ENCODE measurements at places on chromosomes 6 and 20.
A peak's percentile ranks its signal among the peaks of the same experiment; 100 is the strongest.

DNA sequence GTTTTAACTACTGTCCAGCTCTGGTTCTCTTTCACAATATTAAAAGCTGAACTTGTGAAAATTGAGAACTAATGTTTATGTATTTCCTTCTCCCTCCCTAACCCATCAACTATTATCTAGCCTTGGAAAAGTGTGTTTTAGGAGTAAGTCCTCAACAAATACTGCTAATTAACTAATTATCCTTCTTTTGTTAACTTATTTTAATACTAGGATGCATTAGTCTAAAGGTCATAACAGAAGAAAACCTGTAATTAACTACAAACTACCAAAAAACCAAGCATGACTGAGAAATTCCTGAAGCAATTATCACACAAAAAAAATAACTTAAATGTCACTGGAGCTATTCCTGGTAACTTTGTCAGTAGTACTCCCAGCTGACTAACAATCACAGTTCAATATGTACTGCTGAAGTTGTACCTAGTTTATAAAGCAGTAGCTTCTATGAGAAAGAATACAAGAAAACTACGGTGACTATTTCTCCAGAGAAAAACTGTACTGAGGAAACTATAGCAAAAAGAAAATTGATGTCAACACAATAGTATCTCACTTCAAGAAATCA lies 301.9 kb downstream of the LAMA2 start:
- H3K27ac ChIP-seq: no peak overlapping the region
- H3K36me3 ChIP-seq: no peaks in the 10 kb centered on the region
- no peak for DNase-seq
- H3K4me1 ChIP-seq: no peaks in the 10 kb centered on the region
- H3K4me3 ChIP-seq: no peak overlapping the region

- no peak overlapping the region for H3K27ac ChIP-seq
- no peak for DNase-seq
- H3K4me3 ChIP-seq: no peak overlapping the region
- H3K36me3 ChIP-seq: peaks cover 6% of the 10 kb centered on the region
- peaks cover 6% of the 10 kb centered on the region for H3K4me1 ChIP-seq
- H3K27me3 ChIP-seq: no peaks in the 10 kb centered on the region
Measured at GRCh38 chr6:52373151-52373690, 11.3 kb downstream of the PAQR8 start.

GRCh38 chr6:27280064-27280539 lies 32.0 kb downstream of the POM121L2 start:
- H3K4me3 ChIP-seq: no peak overlapping the region
- H3K4me1 ChIP-seq: peaks cover 12% of the 10 kb centered on the region
- no peaks in the 10 kb centered on the region for H3K36me3 ChIP-seq
- peak; percentile 67 for DNase-seq
- H3K27me3 ChIP-seq: peaks cover 50% of the 10 kb centered on the region

DNA sequence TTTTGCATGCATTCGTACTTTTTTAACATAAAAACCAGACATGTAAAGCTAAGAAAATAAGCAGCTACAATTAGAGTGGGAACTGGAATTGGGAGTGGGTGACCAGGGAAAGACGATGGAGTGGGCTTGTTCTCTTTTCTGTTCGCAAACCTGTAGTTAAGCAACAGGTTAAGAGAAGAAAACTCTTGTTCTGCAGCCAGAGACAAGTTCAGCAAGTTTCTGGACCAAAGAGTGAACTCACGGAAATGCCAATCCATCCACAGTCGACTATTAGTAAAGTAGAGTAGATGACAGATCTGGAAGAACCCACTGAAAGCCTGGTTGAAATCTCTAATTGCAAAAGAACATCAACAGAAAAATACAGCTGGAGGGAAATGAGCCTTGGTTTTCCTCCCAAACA lies 197.8 kb downstream of the TFAP2A start:
- no peak overlapping the region for H3K4me3 ChIP-seq
- no peaks in the 10 kb centered on the region for H3K36me3 ChIP-seq
- DNase-seq: no peak
- peaks cover 2% of the 10 kb centered on the region for H3K27me3 ChIP-seq
- no peaks in the 10 kb centered on the region for H3K4me1 ChIP-seq
- H3K27ac ChIP-seq: no peak overlapping the region

DNA sequence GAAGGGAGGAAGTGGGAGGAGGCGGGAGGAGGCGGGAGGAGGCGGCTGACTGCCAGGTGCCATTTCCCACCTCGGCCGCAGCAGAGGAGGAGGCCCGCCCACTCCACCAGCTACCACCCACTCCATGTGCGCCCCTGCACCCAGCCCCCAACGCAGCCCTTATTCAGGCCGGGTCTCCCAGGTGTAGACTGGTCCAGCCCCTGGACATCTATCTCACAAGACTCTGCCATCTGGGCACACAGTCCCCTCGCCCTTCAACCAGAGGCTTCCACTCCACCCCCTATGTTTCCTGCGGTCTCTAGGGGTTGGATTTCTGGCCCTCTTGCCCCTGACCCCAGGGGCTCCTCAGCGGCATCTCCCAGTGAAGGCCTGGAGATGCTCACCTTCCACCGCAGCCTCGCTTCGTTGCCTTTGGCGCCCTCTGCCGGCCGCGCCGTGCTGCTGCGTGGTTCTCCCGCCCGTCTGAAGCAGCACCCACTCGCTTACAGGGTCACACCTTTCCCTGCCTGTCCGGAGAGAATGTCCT lies 32.6 kb upstream of the FAM83D start:
- H3K27ac ChIP-seq: no peak overlapping the region
- H3K4me3 ChIP-seq: no peak overlapping the region
- DNase-seq: peak; percentile 73
- peaks cover 9% of the 10 kb centered on the region for H3K4me1 ChIP-seq

GRCh38 chr20:24598346-24598745 lies 128.9 kb downstream of the SYNDIG1 start:
- H3K27me3 ChIP-seq: no peaks in the 10 kb centered on the region
- no peak overlapping the region for H3K4me3 ChIP-seq
- no peak overlapping the region for H3K27ac ChIP-seq
- no peaks in the 10 kb centered on the region for H3K4me1 ChIP-seq

DNA sequence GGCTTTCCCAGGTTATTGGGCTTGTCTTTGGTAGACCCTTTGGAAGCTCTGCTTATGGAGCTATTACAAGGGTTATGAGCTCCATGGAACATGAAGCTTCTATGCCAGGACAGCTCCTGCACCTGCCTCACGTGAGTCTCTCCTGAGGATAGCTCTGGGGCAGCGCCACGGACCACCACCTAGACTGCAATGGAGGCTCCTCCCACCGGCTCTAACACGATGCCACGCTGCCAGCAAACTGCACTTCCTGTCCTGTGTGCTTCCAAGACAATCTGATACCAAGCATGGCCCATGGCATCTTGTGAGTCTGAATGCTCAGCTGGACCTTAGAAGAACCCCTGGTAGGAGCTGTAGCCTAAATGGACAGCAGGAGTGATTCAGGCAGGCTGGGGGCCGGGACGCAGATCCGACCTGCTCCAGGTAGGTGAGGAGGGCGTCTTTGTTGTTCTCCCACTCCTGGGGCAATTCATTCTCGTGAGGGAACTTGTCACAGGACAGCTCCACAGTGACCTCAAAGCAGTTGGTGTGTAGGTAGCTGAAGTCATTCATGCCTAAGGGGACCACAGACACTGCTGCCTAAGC lies 5.5 kb downstream of the CPXM1 start:
- no peak overlapping the region for H3K4me3 ChIP-seq
- no peak overlapping the region for H3K27ac ChIP-seq
- H3K36me3 ChIP-seq: peaks cover 58% of the 10 kb centered on the region
- no peaks in the 10 kb centered on the region for H3K27me3 ChIP-seq

GRCh38 chr20:53937339-53937741 lies 133.1 kb downstream of the BCAS1 start:
- no peak overlapping the region for H3K27ac ChIP-seq
- H3K36me3 ChIP-seq: no peaks in the 10 kb centered on the region
- no peak for DNase-seq

- DNase-seq: peak; percentile 38
- no peak overlapping the region for H3K4me3 ChIP-seq
- H3K27ac ChIP-seq: no peak overlapping the region
Measured at GRCh38 chr20:63172726-63173125, 43.2 kb downstream of the YTHDF1 start.

- H3K4me3 ChIP-seq: no peak overlapping the region
- H3K4me1 ChIP-seq: peaks cover 5% of the 10 kb centered on the region
- no peak for DNase-seq
- no peaks in the 10 kb centered on the region for H3K27me3 ChIP-seq
- no peak overlapping the region for H3K27ac ChIP-seq
- H3K36me3 ChIP-seq: no peaks in the 10 kb centered on the region
Measured at GRCh38 chr6:37024656-37025337, 19.3 kb downstream of the FGD2 start.

- H3K27ac ChIP-seq: no peak overlapping the region
- no peaks in the 10 kb centered on the region for H3K4me1 ChIP-seq
- no peak overlapping the region for H3K4me3 ChIP-seq
- H3K27me3 ChIP-seq: no peaks in the 10 kb centered on the region
- H3K36me3 ChIP-seq: no peaks in the 10 kb centered on the region
Measured at GRCh38 chr6:19470333-19470732, 366.8 kb upstream of the ID4 start.

- DNase-seq: peak; percentile 46
- H3K27me3 ChIP-seq: no peaks in the 10 kb centered on the region
- no peak overlapping the region for H3K27ac ChIP-seq
Measured at GRCh38 chr20:56171087-56172012, 77.2 kb upstream of the MC3R start.

- H3K27me3 ChIP-seq: no peaks in the 10 kb centered on the region
- H3K4me1 ChIP-seq: no peaks in the 10 kb centered on the region
- DNase-seq: no peak
- H3K4me3 ChIP-seq: no peak overlapping the region
- no peaks in the 10 kb centered on the region for H3K36me3 ChIP-seq
Measured at GRCh38 chr6:31243508-31243907, 28.4 kb downstream of the HLA-C start.

DNA sequence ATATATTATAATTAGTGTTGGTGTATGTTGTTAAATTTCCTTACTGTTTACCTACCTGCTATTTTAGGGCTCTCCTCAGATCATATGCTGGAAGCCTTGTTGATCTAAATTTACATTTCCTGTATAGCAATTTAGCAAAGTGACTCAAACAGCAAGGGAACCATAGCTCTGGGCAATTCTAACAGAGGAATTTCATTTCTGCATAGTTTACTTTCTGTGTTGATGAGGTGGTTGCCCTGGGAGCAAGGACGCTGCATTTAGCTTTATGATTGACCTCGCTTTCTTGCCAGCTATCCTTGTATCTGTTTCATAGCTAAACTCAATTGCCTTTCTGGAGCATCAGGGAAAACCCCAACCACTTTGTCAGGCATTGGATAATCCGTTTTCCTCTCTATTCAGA lies 810.8 kb downstream of the GRIK2 start:
- H3K36me3 ChIP-seq: no peaks in the 10 kb centered on the region
- H3K4me1 ChIP-seq: no peaks in the 10 kb centered on the region
- no peaks in the 10 kb centered on the region for H3K27me3 ChIP-seq
- no peak overlapping the region for H3K4me3 ChIP-seq

- no peaks in the 10 kb centered on the region for H3K36me3 ChIP-seq
- no peak overlapping the region for H3K27ac ChIP-seq
- no peak for DNase-seq
- no peak overlapping the region for H3K4me3 ChIP-seq
- H3K27me3 ChIP-seq: no peaks in the 10 kb centered on the region
Measured at GRCh38 chr6:140082867-140083297, 708.4 kb upstream of the CITED2 start.

GRCh38 chr6:148700741-148701311 lies 46.0 kb upstream of the UST start:
- H3K36me3 ChIP-seq: no peaks in the 10 kb centered on the region
- no peak overlapping the region for H3K27ac ChIP-seq
- DNase-seq: peak; percentile 75
- H3K4me1 ChIP-seq: peaks cover 17% of the 10 kb centered on the region
- H3K27me3 ChIP-seq: no peaks in the 10 kb centered on the region

- H3K27me3 ChIP-seq: no peaks in the 10 kb centered on the region
- H3K4me3 ChIP-seq: no peak overlapping the region
- no peak overlapping the region for H3K27ac ChIP-seq
- peaks cover 15% of the 10 kb centered on the region for H3K36me3 ChIP-seq
Measured at GRCh38 chr20:31570735-31571617, 34.1 kb upstream of the ID1 start.

- peaks cover 15% of the 10 kb centered on the region for H3K4me1 ChIP-seq
- no peak for DNase-seq
- no peak overlapping the region for H3K27ac ChIP-seq
- H3K27me3 ChIP-seq: no peaks in the 10 kb centered on the region
- H3K36me3 ChIP-seq: peaks cover 3% of the 10 kb centered on the region
Measured at GRCh38 chr6:73460056-73460455, 1.5 kb upstream of the MTO1 start.

GRCh38 chr6:153312634-153313033 lies 181.6 kb upstream of the RGS17 start:
- H3K27me3 ChIP-seq: peaks cover 3% of the 10 kb centered on the region
- peak; percentile 81 for DNase-seq
- H3K27ac ChIP-seq: no peak overlapping the region

- peaks cover 10% of the 10 kb centered on the region for H3K36me3 ChIP-seq
- H3K27ac ChIP-seq: peak overlapping the region; percentile 92
- no peaks in the 10 kb centered on the region for H3K27me3 ChIP-seq
Measured at GRCh38 chr20:36607586-36608387, 2.2 kb downstream of the RAB5IF start.

DNA sequence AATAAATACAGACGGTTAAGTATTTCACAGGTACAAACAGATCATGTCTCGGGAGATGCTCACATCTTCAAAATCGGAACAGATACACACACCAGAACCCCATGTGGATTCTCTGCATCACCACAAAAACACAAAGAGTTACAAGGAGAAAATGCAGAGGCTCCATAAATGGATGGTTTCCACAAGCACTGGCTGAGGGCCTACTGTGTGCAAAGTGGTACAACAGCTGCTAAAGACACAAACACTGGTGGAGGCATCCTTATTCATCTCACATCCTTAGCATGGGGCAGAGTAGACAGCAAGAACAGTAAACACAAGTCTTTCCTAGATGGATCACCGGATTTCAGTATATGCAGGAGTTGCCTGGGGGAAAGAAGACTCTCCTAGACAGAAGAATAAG lies 88.8 kb downstream of the DTNBP1 start:
- no peaks in the 10 kb centered on the region for H3K27me3 ChIP-seq
- no peak for DNase-seq
- H3K4me1 ChIP-seq: peaks cover 8% of the 10 kb centered on the region
- H3K36me3 ChIP-seq: peaks cover 4% of the 10 kb centered on the region
- H3K4me3 ChIP-seq: no peak overlapping the region

- H3K36me3 ChIP-seq: no peaks in the 10 kb centered on the region
- no peak overlapping the region for H3K4me3 ChIP-seq
- H3K4me1 ChIP-seq: peaks cover 6% of the 10 kb centered on the region
- H3K27me3 ChIP-seq: peaks cover 2% of the 10 kb centered on the region
Measured at GRCh38 chr6:107965746-107966145, 7.7 kb upstream of the SEC63 start.

- H3K27ac ChIP-seq: no peak overlapping the region
- DNase-seq: no peak
- H3K4me1 ChIP-seq: peaks cover 5% of the 10 kb centered on the region
- no peaks in the 10 kb centered on the region for H3K27me3 ChIP-seq
- H3K4me3 ChIP-seq: no peak overlapping the region
- no peaks in the 10 kb centered on the region for H3K36me3 ChIP-seq
Measured at GRCh38 chr20:48897305-48898010, 24.1 kb upstream of the ARFGEF2 start.

- no peaks in the 10 kb centered on the region for H3K36me3 ChIP-seq
- no peaks in the 10 kb centered on the region for H3K27me3 ChIP-seq
- H3K27ac ChIP-seq: no peak overlapping the region
Measured at GRCh38 chr6:126134491-126134890, 148.2 kb downstream of the TRMT11 start.

All from common myeloid progenitor, CD34-positive (primary cell).